ENCODE measurements at places on chromosomes 16 and 17.

- DNase-seq: no peak
Observed at GRCh38 chr17:64356304-64356686, 34.4 kb downstream of the PECAM1 start.

GRCh38 chr16:74034200-74034599 lies 262.4 kb upstream of the PSMD7 start:
- no peak for DNase-seq

GRCh38 chr17:7014995-7015958 lies 2.9 kb downstream of the RNASEK start:
- peak; percentile 29 for DNase-seq

- no peak for DNase-seq
Observed at GRCh38 chr16:84043486-84044117, 1.0 kb upstream of the SLC38A8 start.

- no peak for DNase-seq
Observed at GRCh38 chr17:56742601-56743000, 91.1 kb downstream of the C17orf67 start.

DNA sequence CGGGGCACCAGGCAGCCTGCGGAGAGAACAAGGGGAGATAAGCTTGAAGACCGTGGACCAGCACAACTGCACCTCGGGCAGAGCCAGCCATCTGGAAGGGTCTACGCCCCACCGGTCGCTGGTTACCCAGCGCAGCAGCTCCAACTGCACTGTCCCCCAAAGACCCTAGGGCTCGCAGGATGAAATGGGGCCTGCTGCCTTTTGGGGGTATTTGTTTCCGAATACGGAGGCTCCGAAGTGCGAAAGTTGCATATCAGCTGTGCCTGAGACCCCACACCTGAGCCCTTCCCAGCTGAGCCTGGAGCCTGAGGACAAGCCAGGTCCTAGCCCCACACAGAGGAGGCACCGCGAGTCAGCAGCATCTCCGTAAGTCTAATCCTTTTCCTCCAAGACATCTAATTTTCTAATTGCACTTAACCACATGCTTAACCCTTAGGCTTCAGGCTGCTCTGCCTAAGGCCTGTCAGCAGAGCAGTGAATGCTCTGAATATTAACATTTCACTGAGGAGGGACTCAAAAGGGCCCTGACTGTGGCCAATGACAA lies 4.0 kb downstream of the KIFC3 start:
- DNase-seq: no peak

- DNase-seq: no peak
Observed at GRCh38 chr17:19376811-19377210, 1.5 kb upstream of the MAPK7 start.

DNA sequence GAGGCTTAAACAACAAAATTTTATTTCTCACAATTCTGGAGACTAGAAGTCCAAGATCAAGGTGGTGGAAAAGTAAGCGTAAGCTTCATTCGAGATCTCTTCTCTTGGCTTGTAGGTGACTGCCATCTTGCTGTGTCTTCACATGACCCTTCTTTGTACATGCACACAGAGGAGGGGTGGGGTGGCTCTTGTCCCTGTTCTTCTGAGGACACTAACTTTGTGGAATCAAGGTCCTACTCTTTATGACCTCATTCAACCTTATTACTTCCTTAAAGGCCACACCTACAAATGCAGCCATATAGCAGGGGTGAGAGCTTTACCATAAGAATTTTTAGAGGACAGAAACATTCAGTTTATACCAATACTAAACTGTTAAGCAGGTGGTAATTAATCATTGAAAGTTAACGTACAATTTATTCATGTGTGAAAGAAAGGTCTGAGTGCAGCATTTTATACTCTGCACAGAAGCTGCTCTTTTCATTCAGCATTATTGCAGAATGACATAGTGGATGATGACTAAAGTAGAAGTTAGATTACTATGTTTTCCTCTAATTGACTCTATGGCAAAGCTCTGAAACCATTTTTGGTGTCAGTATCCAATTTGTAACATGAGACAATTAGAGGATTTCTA lies 139.9 kb upstream of the HLF start:
- no peak for DNase-seq
